ENCODE measurements at places on chromosomes 4 and X.

DNA sequence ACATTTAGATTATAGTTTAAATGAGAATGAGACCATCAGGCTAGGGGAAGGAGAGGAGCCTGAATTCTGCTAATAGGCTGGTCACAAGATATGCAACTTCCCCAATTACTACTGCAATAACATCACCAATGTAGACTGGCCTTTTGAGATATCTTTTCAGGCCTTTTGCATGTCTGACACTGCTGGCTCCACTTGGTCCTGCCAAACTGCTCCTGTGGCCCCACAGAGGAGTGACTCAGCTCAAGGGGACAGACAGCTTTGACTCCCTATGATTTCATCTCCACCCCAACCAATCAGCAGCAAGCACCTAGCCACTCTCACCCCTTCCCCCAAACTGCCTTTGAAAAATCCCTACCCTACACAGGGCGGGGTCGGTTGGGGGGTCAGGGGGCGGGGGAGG is 22.8 kb downstream of the GPRIN3 start:
- DNase-seq: no peak

GRCh38 chr4:177441061-177441802 is 1.0 kb downstream of the AGA start:
- peak; percentile 5 for DNase-seq

- no peak for DNase-seq
Measured at GRCh38 chrX:72121383-72121782, 10.3 kb downstream of the RTL5 start.

DNA sequence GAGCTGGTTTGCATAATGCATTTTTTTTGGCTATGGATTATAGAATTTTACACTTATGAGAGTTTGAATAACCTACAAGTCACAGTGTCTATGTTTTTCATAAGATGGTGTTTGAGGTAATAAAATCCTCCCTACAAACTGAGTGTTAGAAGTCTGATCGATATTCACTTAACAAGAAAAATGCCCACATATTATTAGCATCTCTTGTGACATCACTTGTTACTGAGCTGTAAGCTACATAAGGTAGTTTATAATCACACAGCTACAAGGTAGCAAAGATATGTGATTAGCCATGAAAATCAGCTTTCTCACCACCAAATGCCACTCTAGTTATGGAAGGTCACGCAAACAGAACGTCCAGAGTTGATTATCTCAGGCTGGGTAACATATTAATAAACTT is 669.6 kb downstream of the PCDH18 start:
- DNase-seq: no peak

GRCh38 chr4:54526560-54526959 is 131.2 kb upstream of the KIT start:
- DNase-seq: no peak

DNA sequence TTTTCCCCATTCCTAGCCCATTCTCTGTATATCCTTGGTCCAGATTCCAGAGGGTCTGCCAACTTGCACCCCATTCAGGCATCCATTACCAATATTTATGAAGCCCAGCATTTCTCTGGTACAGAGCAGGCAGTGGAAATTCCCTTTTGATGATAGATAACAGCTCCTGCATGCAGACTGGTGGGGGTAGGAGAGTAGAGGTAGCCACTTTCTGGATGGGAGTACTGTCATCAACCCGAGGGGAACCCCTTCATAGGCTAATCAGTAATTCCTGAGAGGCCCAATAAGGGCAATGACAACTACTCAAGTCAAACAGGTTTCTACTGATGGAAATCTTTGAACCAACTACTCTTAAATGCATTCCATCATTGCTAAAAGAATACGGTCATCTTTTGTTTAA is 63.7 kb downstream of the COL25A1 start:
- DNase-seq: no peak

GRCh38 chr4:140154572-140154891 is 548 bp upstream of the MAML3 start:
- DNase-seq: no peak

DNA sequence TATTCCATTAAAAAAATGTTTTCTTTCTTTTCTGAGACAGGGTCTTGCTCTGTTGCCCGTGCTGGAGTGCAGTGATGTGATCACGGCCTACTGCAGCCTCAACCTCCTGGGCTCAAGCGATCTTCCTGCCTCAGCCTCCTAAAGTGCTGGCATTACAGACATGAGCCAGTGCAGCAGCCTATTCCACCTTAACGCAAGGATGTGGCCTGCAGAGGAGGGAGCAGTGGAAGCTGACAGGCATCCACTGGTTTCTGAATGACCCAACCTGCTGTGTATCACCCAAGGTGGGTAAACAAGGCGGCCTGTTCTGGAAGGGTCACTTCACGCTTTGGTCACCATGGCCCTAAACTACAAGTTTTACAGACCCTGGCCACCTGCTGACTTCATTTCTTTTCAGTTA is 60.8 kb downstream of the ACOX3 start:
- DNase-seq: no peak

- no peak for DNase-seq
Measured at GRCh38 chr4:84719115-84719514, 136.2 kb downstream of the CDS1 start.

DNA sequence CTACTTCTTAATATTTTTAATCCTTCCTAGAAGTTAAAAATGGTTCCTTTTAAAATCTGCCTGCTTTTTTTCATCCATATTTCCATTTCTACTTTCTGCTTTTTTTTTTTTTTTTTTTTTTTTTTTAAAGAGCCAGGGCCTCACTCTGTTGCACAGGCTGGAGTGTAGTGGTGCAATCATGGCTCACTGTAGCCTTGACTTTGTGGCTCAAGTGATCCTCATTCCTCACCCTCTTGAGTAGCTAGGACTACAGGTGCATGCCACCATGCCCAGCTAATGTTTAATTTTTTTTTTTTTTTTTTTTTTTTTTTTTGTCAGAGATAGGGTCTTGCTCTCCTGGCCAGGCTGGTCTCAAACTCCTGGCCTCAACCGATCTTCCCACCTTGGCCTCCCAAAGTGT is 39.7 kb downstream of the MND1 start:
- no peak for DNase-seq

GRCh38 chrX:27549688-27550087 is 40.5 kb upstream of the DCAF8L2 start:
- DNase-seq: no peak

DNA sequence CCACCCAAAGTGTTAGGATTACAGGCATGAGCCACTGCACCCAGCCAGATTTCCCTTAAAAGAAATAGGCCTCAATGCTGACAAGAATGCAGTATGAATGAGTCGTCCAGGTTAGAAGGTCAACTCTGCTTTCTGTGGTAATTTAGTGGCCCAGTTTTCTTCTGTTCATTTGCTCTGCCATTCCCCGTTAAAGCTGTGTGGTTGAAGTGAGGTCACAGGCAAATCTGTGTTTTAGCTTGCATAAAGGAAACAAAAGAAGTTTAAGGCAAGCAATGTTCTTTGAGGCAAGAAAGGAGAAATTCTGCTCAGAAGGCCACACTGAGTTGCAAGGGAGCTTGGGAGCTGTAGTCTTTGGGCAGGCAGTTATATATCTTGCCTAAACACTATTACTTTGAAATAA is 176.8 kb downstream of the LARP7 start:
- no peak for DNase-seq

GRCh38 chr4:120921456-120922380 is 808 bp downstream of the PRDM5 start:
- DNase-seq: peak; percentile 72

GRCh38 chr4:158630893-158631292 is 40.8 kb downstream of the C4orf46 start:
- DNase-seq: no peak

- no peak for DNase-seq
Measured at GRCh38 chr4:116016201-116016600, 902.8 kb upstream of the NDST4 start.

DNA sequence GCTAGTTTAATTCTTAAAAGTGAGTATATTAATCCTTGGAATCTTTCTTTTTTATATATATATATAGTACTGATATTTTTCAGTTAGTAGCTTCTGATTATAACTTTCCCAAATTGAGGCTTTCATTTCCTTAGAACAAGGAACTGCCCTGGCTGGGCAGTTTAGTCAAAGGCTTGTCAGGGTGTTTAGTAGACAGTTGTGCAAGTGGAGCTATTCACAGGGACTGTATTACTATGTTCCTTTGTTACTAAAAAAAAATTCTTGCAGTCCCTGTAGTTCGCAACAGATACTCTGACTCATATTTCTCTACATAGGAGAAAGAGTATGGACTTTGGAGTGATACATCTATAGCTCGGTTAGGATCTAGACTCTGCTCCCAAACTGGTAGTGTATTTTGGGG is 20.8 kb downstream of the USO1 start:
- DNase-seq: no peak

- DNase-seq: no peak
Measured at GRCh38 chr4:124423160-124423559, 289.4 kb downstream of the ANKRD50 start.

DNA sequence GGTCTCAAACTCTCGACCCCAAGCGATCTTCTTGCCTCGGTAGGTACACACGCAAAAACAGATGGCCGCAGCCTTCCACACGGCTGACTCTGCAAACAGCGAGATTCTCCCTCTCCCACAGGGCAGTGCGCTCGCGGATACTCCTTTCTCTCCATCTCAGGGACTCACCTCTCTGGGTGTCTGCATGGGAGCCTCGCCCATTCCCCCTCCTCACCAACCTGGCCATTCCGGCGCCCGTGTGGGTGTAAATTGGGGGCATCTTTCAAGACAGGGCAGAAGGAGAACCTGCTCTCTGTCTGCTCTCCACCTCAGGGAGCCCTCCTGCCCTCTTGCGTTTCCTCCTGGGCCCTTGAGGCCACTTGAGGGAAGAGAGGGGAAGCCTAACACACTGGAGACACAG is 4.4 kb downstream of the CTAG2 start:
- no peak for DNase-seq

- DNase-seq: no peak
Measured at GRCh38 chrX:6120329-6120728, 108.3 kb downstream of the NLGN4X start.

GRCh38 chr4:184765473-184766340 is 31.8 kb upstream of the CENPU start:
- DNase-seq: no peak

DNA sequence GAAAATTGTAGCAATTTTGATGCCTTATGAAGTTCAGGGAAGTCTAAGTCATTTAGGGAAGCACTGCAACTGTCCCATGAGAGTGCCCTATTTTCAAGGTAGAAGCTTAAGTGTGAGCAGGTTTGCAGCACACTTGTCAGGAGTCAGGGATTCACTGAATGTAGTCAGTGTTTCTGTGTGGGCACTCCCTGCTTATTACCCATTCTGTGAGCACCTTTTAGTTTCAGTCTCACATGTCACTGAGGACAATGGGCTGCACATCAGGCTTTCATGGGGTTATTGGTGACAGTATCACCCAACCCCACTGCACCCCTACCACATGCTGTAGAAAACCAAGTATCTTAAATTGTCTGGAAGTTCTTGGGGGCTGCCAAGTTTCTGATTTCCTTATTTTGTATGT is 2.9 kb upstream of the CCNG2 start:
- DNase-seq: no peak

- no peak for DNase-seq
Measured at GRCh38 chr4:115360431-115360830, 247.0 kb upstream of the NDST4 start.

DNA sequence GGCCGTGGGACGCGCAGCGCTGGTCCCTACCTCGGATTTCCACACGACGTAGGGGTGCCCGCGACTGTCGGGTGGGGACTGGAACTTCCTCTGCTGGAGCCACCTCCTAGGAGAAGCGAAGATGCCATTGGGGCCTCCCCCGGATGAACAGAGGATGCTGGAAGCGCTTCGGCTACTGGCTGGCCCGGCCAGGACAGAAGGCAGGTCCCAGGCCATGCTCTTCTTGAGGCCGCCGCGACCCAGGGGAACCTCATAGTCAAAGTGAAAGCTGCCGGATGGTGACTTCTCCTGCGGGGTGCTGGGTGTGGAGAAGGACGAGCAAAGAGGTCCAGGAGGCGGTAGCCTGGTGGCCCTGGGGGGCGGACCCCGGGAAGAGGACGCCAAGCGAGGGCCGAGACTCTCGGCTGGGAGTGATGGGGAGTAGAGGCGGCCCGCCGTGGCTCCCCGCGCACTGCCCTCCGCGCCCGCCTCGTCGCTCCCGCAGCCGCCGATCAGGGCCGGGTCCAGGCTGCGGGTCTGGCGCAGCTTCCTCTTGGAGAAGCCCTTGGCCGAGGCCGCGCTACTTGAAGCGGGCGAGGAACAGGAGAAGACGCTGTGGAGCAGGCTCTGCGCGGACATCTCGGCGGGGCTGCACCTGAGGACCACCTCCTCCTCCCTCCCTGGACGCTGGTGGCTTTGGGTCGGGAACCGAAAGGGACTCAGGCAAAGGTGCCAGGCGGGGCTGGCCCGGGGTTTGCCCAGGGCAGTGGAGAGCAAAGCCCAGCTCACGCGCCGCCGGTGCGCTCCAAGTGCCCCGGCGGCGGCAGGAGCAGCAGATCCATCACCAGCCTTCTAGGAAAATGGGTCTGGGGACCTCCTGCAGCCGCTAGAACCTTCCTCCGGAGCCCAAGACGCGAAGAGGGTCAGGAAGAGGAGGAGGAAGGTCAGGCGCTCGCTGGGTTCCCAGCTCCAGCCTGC is 1.2 kb downstream of the ARHGAP6 start:
- DNase-seq: no peak

DNA sequence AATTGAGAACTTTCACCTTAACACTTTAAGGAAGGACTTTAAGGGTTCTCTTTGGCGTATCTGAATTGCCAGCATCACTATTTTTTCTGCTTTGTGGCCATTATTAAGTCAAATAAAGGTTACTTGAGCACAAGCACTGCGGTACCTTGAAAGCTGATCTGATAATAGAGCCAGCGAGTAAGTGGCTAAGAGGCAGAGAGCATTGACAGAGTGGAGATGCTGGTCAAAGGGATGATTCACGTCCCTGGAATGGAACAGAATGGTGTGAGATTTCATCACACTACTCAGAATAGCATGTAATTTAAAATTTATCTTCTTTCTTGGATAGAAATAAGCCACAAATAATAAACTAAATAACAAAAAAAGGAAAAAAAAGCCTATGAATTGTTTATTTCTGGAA is 57.1 kb upstream of the NPFFR2 start:
- no peak for DNase-seq

GRCh38 chr4:27811948-27812347 is 951.3 kb downstream of the STIM2 start:
- DNase-seq: no peak

DNA sequence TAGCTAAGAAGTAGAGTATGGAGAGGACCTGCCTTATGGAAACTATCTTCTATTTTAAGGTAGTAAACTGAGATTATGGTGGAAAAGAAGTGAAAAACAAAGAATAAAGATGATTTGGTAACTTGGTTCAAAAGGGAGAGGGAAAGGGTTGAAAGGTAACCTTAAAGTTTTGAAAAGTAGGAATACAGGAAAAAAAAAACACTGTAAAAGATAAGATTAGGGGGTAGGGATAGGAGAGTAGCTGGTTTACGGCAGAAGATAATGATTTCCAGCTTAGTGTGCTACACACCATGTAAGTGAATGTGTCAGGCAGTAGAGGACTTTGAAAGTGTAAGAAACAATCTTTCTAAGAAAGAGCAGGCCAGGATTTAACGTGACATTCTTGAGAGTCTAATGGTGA is 35.3 kb downstream of the FAM13A start:
- DNase-seq: no peak
